ENCODE measurements at places on chromosomes 7 and 10.

DNA sequence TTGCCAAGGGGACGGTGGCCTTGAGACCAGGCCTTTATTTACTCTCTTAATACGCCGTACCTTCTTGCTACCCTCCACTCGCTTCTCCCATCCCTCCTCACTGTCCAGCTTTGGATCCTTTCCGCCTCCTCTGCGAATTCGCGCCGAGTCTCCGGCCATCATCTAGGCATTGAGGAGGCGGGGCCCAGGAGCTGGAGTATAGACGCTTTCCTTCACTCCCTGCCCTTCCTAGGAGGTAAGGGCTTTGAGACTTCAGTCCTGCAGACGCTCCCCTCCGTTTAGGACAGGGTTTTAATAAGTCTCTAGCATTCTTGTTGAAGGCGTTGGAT is 538 bp downstream of the TFAM start:
- no peak for DNase-seq

GRCh38 chr10:101879456-101880231 is 36.0 kb upstream of the KCNIP2 start:
- peak; percentile 80 for DNase-seq

DNA sequence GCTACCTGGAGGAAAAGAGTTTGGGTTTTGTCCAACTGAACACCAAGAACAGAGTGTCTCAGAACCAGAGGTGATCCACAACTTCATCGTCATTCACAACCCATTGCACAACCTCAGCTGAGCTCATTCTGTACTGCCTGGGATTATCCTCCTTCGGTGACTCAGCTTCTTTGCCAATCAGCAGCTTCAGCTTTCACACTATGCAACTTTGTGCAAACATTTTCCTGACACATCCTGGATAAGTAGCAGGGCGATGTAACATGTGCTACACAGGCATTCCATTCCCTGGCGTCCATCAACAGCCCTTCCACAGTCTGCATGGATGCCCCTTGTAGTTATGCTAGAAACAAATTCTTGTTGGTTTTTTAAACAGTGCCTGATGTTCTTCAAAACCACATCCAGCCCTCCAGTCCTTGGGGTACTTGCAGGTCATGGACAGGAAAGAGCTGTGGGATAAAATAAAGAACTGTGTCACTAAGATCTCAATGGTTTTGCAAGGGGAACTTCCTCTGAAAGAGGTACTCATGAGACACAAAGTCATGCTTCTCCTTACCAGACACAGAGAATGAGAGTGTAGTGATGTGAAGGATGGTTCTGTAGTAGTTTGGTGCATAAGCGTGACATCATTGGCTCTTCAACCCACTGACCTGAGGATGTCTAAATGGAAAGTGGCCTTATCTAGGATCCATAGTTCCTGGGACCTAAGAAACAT is 478.5 kb downstream of the KIF20B start:
- DNase-seq = no peak

- DNase-seq = no peak
Observed at GRCh38 chr10:103828107-103828506, 27.3 kb downstream of the SH3PXD2A start.

DNA sequence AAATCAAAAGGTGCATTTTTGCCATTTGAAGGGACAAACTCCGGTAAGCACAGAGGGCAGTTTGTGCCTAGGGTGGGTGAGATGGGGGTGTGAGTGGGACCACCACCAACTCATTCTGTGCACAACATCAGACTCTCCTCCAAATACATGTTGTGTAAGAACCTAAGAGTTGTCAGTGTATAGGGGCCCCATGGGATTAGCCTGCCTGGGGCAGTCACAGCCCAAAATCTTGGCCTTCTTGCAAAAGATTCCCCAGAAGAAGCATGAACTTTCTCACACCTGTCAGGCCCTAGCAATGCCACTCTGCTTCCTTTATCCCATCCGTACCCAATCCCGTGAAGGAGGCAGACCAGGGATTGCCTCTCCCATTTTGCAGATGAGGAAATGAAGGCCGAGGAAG is 47.1 kb upstream of the NANOS1 start:
- DNase-seq = no peak

- no peak for DNase-seq
Observed at GRCh38 chr10:125984865-125985495, 88.6 kb downstream of the FANK1 start.

GRCh38 chr7:158815083-158815799 is 14.1 kb downstream of the ESYT2 start:
- DNase-seq = no peak

GRCh38 chr7:134129856-134130523 is 2.9 kb downstream of the LRGUK start:
- no peak for DNase-seq

DNA sequence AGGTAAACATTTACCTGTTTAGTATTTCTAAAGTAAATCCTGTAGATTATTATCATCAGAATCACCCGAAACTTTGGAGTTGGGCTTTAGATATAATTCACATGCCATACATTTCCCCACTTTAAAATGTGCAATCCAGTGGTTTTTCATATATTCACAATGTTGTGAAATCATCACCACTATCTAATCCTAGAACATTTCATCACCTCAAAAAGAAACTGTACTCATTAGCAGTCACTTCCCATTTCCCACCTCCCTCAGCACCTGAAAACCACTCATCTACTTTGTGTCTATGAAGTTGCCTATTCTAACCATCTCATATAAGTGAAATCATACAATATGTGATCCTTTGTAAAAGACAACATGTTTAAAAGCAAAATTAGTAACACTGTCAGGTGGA is 182.6 kb downstream of the FZD1 start:
- no peak for DNase-seq

- no peak for DNase-seq
Observed at GRCh38 chr10:43027331-43027955, 49.4 kb upstream of the RET start.

DNA sequence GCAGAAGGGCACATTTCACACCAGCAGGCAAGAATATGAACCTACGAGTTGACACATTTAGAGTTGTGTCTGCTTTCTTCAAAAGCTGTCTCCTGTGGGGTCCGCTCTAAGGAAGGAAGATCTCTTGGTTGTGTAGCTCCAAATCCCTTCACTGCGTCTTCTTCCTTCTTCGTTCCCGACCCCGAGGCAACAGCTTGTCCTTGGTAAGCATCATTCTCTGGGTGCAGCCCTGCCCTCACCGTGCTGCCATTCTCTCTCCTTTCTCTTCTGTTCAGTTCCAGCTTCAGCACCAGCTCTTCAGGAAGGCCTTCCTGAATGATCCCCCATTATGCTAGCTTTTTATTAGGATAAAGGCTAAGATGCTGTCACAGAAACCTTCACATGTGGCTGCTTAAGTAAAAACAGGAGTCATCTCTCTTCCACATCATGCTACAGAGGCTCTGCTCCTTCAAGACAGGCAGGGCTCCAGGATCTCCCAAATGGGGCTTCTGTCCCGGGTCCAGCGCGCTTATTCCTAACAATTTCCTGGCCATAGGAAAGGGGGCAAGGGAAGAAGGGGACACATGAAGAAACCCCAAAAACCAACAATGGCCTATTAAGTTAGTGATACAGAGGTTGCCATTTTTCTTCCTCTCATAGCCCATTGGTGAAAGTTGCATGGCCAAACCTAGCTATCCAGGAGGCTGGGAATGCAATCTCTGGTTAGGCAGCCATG is 52.2 kb upstream of the SHH start:
- DNase-seq = no peak

DNA sequence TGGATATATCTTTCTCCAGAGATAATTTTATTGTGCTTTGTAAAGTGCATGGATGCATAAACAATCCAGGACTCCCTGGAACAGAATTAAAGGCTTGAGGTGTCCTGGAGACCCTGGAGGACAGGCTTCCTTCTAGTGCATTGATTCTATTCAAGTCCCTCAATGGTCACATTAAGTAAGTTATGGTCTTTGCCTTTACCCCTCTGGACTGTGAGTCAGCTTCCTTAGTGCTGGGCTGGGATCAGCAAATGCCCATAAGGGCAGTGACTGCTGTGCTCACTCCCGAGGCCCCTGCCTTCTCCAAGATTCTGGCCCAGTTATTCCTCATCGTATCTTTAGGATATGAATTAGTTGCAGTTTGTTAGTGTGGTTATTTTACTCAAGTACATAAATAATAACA is 178.7 kb upstream of the PRSS58 start:
- DNase-seq = no peak

DNA sequence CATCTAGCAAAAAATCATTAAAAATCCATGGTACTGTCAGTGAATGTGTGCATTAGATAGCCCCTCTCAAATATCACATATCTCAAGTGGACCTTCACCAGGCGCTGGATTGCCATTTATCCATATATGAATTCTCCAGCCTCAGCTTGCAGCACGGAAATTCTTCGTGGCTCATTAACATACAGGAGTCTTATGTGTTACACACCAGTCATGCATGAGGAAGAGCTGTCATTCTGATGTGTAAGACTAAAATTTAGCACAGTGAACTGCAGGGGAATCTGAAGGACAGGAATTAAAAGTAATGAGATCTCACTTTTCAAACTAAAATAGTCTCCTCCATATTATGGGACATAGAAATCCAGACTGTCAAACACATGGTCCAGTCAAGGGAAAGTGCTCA is 542.4 kb upstream of the DPP6 start:
- DNase-seq = no peak

GRCh38 chr10:33661580-33662336 is 327.3 kb upstream of the NRP1 start:
- peak; percentile 70 for DNase-seq

DNA sequence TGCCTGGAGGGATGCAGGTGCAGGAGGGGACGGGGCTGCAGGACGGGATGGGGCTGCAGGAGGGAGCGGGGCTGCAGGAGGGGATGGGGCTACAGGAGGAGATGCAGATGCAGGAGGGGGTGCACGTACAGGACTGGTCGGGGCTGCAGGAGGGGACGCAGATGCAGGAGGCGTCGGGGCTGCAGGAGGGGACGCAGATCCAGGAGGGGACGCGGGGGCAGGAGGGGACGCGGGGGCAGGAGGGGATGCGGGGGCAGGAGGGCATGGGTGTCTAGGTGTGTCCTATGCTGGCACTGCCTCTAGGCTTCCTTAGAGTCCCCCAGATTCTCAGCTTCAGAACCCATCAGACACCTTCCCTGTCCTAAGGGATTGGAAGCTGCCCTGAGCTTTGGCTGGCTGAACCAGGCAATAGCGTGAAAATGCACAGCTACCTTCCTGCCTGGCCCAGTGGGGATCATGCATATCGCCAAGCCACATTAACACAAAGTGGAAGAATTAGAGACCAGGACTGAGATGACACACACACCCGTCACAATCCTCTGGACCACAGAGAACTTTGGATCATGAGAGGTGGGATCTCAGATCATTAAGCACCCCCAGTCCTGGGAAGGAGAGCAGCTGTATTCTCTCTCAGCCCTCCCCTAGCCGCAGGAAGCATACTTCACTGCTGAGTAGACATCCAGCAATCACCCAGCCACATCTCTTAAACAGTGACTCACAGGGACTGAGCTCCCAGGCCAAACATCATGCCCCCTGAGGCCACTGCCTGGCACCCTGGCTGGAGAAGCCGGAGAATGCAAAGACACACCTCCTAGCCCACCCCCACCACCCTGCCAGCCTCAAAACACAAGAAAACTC is 67.3 kb downstream of the VWA2 start:
- no peak for DNase-seq

DNA sequence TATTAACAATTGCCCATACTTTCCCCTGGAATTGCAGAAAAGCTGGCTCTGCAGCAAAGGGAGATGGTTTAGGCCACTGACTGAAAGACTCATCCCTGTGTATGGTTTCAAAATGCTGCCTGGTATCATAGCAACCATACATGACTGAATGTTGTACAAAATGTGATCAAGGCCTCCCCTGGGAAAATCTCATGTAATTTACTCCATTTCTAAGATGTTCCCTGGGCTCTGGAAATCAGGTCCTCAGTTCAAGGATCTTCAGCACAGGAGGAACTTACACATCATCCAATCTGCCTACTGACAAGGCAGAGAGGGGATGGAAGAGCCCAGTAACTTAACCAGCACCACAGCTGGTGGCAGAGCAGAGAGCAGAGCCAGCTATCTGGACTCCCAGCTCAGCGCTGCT is 111.8 kb downstream of the JAZF1 start:
- no peak for DNase-seq

DNA sequence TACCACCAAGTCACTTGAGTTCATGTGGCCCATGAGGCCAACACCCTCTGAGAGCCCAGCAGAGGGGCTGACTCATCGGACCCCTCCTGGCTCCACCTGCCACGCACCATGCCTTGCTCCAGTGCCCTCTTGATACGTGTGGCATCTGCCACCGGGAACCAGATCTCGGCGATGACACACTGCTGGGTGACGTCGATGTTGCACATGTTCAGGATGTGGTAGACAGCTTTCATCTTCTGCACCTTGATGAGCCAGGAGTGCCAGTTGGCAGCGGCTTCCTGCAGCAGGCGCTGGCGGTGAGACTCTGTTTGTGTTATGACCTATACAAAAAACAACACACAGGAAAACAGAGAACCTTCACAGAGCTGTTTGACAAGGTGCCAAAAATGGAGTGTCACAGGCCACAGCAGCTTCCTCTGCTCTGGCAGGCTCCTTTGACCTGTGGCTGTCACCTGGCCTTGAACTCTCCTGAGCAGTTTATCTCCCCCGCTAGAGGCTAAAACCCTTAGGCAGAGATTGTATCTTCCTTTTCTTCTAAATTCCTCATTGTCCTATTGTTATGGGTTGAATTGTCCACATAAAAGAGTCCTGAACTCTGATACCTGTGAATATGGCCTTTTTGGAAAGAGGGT is 45.2 kb upstream of the TMEM213 start:
- DNase-seq = no peak

GRCh38 chr10:43261578-43262396 is 5.1 kb downstream of the RASGEF1A start:
- no peak for DNase-seq

DNA sequence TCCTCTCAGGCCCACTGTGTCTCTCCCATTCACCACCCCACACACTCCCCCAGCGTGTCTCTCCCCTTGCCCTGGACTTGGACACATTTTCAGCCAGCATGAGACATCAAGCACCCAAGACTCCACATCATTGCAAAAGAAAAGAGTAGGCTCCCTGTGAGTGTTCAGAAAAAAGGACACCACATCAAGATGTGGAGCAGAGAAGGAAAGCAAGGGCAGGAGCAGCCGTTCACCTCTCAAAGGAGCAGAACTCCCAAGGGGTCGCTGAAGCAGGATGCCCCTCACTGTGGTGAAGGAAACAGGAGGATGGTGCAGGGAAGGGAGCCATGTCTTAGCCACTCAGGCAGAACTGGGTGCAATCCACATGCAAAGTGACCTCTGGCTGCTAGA is 89.9 kb upstream of the MACROH2A2 start:
- no peak for DNase-seq

DNA sequence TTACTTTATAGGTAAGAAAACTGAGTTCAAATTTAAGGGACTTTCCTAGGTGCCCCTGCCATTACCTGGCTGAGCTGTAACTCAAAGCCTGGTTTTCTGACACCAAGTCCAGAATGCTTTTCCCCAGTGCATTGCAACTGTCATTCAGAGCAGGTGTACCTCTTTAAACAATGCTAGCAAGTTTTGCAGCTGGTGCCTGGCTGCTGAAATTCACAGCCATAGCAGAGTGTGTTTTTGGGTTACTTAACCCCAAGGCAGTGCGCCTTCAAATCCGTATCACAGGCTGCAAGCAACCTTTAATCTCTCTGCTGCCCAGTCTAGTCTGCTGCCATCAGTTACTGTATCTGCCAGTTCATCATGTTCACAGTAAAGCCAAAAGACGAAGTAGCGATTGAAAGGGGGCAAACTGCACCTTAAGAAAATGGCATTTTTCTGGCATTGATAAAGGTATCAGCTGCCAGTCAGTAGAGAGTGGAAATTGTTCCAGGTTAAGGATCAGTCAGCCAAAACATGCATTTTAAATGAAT is 265.4 kb downstream of the CSTF2T start:
- no peak for DNase-seq

Measured in globus pallidus (tissue), 1 donor.